ENCODE measurements at places on chromosomes 1 and 21.

GRCh38 chr1:54132495-54132894 lies 20.3 kb downstream of the CDCP2 start:
- no peak for DNase-seq

- no peak for DNase-seq
Observed at GRCh38 chr1:106526650-106527049, 529.8 kb upstream of the PRMT6 start.

GRCh38 chr1:13757693-13758092 lies 57.7 kb downstream of the PRDM2 start:
- DNase-seq = no peak

- DNase-seq = no peak
Observed at GRCh38 chr1:16143005-16143565, 12.8 kb downstream of the EPHA2 start.

GRCh38 chr21:44920694-44921604 lies at the start of gene ITGB2:
Gene ITGB2, minus strand, starts transcription at chr21:44920899. Its CDS starts 10,117 bp downstream, at chr21:44910782.
- DNase-seq = no peak
